ENCODE measurements at places on chromosomes 6 and 20. TPM values are rescaled to one million over a fixed set of nuclear protein-coding genes. Genes with fewer than 3 reads are reported as not detected.

The ZNF318 gene
- 5.6 TPM for total RNA-seq

The HLA-DQA1 gene
- not detected for total RNA-seq

The SYNGAP1 gene
- total RNA-seq: 1.5 TPM

The ADGRF4 gene
- total RNA-seq: not detected

Data from pulmonary artery endothelial cell (primary cell).